Motor neuron (in vitro differentiated cells): ENCODE measurements at places on chromosomes 5 and 9.
A peak's percentile ranks its signal among the peaks of the same experiment; 100 is the strongest.

GRCh38 chr5:52943285-52943684, 45.9 kb upstream of the ITGA2 start:
- ATAC-seq, result no peak

DNA sequence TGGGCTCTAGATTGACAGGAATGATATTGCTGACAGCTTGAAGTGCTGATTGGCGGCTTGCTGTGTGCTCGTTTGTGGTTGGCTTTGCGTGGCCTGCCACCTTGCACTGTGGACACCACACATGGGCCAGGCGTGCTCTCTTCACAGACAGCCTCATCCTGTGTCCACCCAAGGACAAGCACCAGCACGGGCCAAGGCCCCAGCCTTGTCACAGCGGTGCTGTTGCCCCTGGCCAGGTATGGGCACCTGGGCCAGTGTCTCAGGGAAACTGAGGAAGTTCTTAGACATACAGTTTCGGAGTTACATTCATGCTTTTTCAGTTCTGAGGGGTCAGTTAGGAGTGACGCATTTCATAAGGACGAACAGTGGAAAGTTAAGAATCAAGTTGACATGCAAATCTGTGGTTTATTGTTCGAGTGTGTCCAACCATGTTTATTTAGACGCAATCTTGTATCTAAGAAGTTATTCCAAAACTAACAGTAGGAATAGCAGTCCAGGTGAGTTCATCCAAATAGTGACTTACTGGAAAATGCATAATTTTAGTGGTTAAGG, 125.9 kb downstream of the EHMT1 start:
- ATAC-seq, result no peak

DNA sequence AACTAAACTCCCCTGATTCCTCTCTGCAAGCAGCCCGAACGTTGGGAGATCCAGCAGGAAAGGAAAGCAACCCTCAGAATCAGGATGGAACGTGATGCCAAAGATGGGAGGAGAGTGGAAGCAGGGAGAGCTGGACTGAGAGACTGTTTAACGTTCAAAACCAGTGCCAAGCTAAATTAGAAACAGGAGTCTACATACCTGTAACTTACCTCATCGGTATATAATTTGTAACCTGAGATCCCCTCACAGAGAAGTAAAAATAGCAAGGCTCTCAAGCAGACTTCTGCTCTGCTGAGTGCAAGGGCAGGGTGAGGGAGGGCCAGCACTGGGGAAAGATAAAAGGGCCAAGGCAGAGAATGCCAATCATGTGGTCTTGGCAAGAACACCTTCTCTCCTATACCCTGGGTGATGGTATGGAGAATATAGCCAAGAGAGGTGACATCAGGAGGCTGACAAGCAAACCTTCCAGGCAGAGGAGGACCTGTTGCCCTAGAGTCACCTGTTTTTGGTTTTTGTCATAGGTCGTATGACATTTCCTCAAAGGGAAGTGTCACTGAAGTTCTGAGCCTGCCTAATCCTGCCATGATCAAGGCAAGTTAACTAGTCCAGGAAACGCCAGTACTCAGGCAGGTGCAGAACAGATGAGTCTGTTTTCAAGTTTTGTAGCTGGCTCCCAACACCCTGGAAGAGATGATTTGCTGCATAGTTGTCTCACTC, 472.0 kb downstream of the NFIB start:
- ATAC-seq, result no peak

- no peak for ATAC-seq
Observed at GRCh38 chr9:34984049-34984448, 5.5 kb upstream of the DNAJB5 start.

- ATAC-seq, result no peak
Observed at GRCh38 chr9:74824654-74825053, 63.1 kb downstream of the TRPM6 start.

DNA sequence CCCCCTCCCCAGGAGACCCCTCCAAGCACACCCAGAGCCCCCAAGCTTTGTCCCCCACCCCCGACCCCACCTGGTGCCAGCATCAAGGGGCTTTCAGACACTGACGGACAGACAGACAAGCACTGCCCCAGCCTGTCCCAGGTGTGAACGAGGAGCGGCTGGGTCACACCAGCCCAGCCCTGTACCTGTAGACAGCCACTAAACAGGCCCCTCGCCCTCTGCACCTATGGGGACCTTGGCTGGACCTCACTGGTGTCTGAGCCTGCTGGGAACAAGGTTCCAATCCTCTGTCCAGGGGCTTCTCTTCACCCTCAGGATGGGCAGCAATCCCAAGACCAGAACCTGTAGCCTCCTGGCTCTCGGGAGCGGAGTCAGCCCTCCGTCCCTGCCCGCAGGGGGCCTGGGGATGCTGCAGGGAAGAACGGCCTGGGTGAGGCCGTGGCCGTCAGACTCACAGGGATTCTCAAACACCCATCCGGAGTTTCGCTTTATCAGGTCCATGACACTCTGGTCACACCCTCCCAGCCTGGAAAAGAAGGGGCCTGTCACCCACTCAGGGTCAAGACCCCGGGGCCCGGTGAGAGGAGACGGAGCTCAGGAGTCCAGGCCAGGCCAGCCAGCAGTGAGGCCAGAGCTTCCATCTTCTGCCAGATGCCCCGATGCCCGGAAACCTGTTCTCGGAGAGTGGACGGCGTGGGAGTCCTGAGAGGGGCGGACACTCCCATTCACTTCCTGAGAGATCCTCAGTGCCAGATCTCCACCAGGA, 2.8 kb downstream of the LCN6 start:
- ATAC-seq, result no peak

GRCh38 chr9:19640014-19640413, 148.8 kb downstream of the SLC24A2 start:
- no peak for ATAC-seq

DNA sequence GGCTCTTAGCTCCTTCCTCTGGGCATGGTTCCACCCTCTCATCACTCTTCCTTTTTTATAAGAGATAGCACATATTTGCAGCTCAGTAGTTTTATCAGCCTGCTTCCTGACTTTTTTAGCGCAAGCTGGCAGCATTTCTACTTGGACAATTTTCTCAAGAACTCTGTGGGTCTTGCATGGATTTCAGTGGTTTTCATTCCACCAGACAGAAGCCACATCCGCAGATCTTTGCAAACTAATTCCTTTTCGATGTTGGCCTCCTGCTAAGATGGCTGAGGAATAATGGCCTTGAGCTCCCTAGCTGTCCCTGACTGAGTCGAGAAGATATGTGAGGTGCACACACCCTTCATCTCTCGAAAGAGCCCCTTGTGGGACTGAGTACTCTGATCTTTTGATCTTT, 49.5 kb downstream of the GALNT12 start:
- ATAC-seq, result no peak

- ATAC-seq, result no peak
Observed at GRCh38 chr5:97136475-97136874, 5.9 kb downstream of the LIX1 start.

- ATAC-seq, result no peak
Observed at GRCh38 chr5:3593771-3594509, 1.7 kb upstream of the IRX1 start.

DNA sequence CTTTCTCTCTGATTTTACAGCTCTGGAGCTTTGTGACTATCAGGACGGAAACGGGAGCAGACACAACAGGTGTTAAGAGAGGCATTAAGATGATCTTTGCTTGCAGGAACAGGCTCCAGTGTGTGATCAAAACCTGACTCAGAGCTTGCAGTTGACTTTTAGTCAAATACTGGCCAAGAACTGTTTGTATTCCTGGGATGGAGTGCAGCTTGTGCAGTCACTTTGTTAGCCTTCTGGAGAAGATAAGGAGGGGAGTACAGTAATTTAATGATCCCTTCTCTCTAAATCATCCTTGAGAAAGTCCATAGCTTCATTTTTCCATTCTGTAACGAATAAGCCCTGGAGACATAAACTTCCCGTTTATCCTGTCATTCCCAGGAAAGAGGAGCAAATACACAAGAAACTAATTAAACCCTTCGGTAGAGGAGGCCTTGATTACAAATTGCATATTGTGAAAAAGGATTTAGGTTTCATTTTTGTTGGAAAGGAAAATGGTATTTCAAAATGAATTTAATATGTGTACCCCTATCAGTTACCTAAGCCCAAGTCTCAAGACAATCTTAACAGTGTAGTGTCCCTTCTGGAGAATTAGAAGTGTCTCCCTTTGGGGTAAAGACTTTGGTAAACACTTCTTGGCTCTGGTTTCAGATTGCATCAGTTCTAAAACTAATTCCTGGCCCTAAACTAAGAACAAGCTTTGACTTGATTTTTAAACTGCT, 3.1 kb upstream of the STOM start:
- no peak for ATAC-seq

GRCh38 chr9:127660886-127661741, 45.7 kb upstream of the CFAP157 start:
- ATAC-seq, result peak; percentile 97

GRCh38 chr9:99266255-99267023, 44.4 kb downstream of the SEC61B start:
- peak; percentile 66 for ATAC-seq

DNA sequence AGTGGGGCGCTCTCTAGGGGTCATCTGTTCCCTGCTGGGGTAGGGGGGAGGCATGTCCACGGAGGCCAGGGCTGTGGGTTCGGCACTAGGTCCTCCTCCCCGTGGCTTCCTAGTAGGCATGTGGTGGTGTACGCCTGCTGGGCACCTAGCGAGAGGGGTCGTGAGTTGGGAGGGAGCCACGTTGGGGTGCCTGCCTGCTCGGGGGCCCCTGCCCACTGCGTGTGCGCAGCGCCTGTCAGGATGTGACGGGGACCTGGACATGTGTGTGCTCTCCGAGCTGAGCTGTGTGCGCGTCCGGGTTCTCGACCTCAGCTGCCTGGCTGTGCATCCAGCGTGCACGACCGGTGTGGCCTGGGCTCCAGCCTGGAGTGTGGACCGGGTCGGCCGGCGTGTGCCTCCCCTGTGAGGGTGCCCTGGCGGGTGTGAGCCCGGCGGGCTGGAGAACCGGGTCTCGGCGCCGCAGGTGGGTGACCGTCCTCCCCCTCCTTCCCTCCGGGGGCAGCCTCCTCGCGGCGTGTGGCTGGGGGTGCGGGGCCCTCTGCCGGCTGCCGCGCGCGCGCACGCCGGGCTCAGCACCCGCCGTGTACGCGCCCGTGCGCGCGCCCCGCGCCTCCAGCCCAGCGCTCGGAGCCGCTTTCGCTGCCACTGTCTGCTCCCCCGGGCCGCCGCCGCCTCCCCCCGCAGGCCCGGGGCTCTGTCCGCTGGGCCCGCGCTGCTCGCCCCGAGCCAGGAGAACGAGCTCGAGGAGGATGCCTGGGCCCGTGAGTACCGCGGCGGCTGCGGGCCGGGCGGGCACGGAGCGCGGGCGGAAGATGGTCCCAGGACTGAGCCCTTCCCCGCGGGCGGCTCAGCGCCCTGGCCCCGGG, at the start of gene PRR7:
Gene PRR7 (plus strand): TSS at position 615 of the 866 bp plus-strand sequence. CDS start 8,254 bp downstream, outside the sequence.
- ATAC-seq, result peak; percentile 71

GRCh38 chr5:140038373-140038957, 4.6 kb downstream of the NRG2 start:
- ATAC-seq, result no peak

- ATAC-seq, result no peak
Observed at GRCh38 chr5:154727361-154727760, 27.8 kb upstream of the LARP1 start.

- ATAC-seq, result no peak
Observed at GRCh38 chr9:122786338-122786737, 2.4 kb upstream of the OR5C1 start.

- ATAC-seq, result no peak
Observed at GRCh38 chr5:135399794-135400542, 937 bp upstream of the MACROH2A1 start.

DNA sequence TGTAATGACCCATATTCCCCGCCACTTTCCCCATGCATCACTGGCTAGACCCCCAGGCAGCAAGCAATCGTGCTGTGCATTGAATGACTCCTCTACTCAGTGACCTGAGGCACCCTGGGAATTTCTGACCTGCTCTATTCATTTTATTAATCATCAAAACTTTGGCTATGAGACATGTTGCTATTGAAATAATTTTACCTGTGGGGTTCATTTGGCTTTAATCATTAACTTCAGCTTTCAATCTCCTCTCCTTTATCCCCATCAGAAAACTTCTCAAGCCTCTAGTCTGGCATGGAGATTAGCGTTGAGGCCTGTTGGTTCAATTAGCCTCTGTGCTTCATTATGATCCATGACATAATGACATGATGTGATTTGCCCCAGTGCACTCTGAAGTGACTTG, 429.0 kb downstream of the ZNF608 start:
- ATAC-seq, result no peak
